ENCODE measurements at places on chromosomes 2 and 18.

DNA sequence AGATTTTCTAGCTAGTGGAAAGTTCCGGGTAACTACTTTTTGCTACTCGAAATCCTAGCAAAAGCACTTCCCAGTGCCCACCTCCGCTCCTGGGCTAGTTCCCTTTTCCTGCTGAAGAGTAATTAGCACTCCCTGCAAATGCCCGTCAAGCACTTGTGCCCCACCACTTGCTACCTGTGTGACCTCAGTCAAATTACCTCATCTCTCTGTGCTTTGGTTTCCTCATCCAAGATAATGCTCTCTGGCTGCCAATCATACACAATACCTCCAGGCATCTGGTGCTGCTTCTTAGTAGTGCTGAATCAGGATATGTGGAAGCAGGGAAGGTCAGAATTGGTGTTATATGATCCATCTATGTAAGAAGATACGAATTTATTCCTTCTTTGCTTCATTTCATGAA, 102.1 kb upstream of the CDCA7 start:
- no peak for DNase-seq

DNA sequence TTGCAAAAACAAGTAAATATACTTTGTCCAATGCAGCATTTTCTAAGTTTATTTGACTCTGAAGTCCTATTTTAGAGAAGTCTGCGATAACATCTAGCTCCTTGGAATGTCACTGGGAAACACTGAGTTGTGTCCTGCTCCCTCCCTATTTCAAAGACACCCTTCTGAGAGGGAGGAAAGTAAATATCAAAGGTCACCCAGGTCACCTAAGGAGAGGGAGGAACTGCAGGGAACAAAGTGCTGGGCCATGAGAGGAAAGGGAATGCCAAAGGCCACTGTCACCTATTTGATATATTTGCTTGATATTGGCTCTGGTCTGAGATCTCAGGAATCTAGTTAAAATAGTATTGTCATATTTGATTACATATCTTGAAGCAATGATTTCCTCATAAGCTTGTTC, 201.3 kb downstream of the GCA start:
- DNase-seq: no peak

DNA sequence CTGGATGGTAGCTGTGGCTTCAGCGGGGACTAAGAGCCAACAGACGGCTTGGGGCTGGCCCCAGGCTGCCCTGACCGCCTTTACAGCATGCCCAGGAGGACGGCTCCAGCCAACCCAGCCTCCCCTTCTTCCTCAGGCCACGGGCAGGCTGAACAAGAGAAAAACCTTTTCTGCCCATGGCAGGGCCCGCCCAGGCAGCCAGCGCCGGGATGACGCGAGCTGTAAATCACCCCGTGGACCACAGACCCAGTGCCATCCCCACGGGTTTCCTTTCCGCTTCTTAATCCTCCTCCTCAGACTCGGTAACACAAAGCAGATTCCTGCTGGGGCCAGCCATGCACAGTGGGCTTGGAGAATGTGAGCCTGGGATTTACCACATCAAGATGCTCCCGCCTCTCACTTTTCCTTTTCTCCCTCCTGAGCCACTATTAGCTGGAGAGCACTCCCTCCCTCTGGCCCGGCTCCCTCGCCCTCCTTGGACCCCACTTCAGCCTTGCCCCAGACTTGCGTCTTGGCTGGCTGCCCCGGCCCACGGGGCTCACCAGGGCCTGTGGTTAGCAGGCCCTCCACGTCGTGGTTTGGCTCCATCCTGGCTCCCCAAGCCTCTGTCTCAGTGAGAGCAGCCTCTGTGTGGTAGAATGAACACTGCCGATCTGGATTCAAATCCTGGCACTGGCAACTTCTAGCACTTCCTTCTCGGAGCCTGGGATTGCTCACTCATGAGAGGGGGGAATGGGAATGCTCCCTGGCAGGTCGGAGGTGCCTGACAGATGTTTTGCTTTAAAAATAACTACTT, 31.4 kb downstream of the ATOH8 start:
- peak; percentile 30 for DNase-seq

DNA sequence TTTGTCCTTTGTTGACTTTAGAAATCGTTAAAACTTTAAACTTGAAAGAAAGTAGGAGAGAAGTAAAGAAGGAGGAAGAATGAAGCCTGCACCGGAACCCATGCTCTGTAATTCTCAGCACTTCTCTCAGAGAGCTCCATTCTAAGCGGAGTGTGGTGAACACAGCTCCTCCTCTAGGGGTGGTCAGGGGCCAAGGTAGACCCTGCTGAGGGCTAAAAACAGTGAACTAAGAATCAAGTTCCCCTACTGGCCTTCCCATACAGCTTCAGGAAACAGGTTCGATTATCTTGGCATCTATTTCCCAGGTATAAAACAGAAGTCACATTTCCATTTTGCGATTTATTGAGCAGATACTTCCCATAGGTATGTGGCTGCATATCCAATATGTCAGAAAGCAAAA, 92.7 kb upstream of the ASAP2 start:
- no peak for DNase-seq

DNA sequence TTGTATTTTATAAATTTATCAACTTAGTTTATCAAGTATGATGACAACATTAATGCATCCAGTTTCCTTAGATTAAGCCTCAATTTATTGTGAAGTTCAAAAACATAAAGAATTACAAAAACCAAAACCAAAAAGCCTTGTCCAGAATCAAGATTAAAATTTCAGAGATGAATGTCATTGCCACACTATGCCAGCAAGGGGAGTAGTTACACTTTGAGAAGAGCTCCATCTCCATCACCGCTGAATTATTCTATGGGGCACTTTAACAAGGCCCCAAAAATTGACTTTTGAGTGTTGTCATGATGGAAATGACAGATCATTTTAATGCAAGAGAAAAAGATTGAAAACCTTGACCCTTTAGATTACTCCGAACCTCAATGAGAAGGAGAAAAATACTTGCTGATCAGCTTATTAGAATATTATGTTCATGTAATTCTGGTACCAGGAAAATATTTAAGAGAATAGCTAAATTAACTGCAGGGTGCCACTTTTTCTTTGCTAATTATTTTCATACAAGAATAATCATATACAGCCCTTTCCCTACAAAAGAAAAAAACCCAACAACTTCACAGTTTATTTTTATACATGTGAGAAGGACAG, 152.5 kb upstream of the AQP4 start:
- DNase-seq: no peak

GRCh38 chr2:150997066-150997465, 264.6 kb downstream of the RBM43 start:
- DNase-seq: peak; percentile 12

DNA sequence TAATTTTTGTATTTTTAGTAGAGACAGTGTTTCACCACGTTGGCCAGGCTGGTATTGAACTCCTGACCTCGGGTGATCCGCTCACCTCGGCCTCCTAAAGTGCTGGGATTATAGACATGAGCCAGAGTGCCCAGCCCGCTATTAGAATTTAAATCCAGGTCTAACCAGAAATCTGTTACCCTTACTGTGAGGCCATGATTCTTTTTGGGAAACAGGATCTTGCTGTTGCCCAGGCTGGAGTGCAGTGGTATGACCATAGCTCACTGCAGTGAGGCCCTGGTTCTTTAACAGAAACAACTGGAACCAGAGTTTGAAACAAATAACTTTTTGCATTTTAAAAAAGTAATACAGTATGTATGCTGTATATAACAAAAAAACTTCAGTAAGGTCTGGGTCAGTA, 75.7 kb downstream of the NOL10 start:
- DNase-seq: no peak
